ENCODE measurements at places on chromosomes 6 and 20. TPM values are rescaled to one million over a fixed set of nuclear protein-coding genes. Genes with fewer than 3 reads are reported as not detected.

DNA sequence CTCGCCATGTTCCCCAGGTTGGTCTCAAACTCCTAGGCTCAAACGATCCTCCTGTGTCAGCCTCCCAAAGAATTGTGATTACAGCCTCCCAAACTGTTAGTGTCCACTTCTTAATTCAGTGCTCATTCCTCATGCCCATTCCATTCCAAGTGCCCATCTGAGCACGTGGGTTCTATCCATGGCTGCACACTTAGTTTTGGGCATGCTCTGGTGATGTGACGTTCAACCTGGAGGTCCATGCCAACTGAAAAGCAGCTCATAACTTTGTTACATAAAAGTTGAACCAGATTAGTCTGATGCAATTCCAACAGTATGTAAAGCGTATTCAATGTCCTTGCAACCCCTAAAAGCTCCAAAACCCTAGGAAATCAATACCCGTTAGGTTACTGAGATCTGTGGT lies 11.5 kb downstream of the SNX9 start:
- no peak for DNase-seq

- no peak for DNase-seq
Observed at GRCh38 chr6:26003102-26003694, 40.6 kb downstream of the TRIM38 start.

GRCh38 chr20:43492101-43492500 lies 15.4 kb upstream of the L3MBTL1 start:
- DNase-seq: no peak

GRCh38 chr20:47266847-47267515 lies 89.5 kb downstream of the ZMYND8 start:
- no peak for DNase-seq

GRCh38 chr20:64217539-64218221 lies 37.9 kb upstream of the PCMTD2 start:
- no peak for DNase-seq

GRCh38 chr6:154993710-154994109 lies 1.4 kb upstream of the TIAM2 start:
- DNase-seq: no peak

Gene EIF6
- total RNA-seq: 124 TPM

Measured in vagina (tissue), 2 donors.